ENCODE measurements at places on chromosomes 5 and 9.

- no peak for DNase-seq
Measured at GRCh38 chr9:134589748-134590147, 51.9 kb upstream of the COL5A1 start.

GRCh38 chr9:114434878-114435311 is 47.1 kb upstream of the AKNA start:
- DNase-seq, result no peak

- no peak for DNase-seq
Measured at GRCh38 chr9:134942788-134943184, 25.1 kb upstream of the FCN1 start.

DNA sequence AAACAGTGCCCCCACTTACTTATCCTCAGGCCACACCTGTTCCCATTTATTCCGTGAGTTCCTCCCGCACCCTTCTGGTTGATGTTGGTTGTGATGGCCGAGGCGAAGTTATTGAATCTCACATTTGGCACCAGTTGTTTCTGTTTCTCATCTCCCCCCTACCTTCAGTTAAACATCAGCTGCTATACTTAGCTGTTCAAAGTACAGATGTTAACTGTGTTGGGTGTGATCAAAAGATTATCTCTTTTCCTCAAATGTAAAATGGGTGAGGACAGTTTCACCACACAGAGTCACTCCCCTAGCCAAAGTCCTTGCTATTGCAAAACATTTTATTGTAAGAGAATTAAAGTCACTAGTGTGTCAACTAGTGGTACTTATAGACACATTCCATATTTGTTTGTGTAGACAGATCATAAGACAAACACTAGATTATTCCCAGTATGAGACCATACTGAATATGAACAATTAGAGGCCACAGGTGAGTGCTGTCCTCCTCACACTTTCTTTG is 43.2 kb upstream of the PRSS3 start:
- no peak for DNase-seq

- no peak for DNase-seq
Measured at GRCh38 chr9:7536310-7536939, 263.2 kb downstream of the DMAC1 start.

Measured in keratinocyte (primary cell).